ENCODE measurements at places on chromosomes 1 and 21. TPM values are rescaled to one million over a fixed set of nuclear protein-coding genes. Genes with fewer than 3 reads are reported as not detected.

DNA sequence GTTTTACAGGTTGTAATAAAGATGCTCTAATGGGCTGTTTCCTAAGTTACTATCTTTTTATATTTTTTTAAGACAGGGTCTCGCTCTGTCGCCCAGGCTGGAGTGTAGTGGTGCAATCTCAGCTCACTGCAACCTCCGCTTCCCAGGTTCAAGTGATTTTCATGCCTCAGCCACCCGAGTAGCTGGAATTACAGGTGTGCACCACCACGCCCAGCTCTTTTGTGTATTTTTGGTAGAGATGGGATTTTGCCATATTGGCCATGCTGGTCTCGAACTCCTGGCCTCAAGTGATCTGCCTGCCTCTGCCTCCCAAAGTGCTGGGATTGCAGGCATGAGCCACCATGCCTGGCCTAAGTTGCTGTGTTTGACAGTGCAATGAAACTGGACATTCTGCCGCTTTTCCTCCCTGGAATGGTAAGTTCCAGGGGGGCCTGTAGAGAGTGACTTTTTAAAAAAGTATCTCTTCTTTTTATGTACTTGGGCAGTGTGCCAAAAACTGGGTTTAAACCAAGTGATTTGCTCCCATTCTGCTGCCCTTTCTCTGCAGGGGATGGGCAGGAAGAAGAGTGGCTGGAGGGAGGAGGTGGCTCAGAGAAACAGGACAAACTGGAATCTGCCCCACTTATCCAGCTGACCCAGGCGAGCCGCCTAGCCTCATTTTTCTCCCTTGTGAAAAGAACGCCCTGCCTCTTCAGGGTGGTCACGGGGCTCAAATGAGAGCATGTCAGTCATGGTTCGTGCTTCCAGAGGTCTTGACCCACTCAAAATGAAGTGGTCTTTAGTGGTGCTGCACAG, 2.3 kb downstream of the SLC37A1 start:
- DNase-seq = no peak

DNA sequence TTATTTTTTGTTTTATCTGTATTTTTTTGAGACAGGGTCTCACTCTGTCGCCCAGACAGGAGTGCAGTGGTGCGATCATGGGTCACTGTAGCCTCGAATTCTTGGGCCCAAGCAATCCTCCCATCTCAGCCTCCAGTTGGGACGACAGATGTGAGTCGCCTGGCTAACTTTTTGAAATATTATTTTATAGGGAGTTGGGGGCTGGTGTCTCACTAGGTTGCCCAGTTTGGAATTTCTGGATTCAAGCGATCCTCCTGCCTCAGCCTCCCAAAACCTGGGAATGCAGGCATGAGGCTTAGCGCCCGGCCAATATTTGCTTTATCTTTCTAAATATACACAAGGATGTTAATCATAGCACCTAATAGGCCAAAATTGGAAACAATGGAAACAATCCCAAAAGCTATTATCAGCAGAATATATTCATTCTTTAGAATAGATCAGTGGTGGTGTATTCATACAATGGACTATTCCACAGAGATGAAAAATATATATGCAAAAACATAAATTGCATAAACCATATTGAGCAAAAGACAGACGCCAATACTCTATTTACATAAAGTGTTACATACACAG, 55.9 kb downstream of the DAP3 start:
- DNase-seq = no peak

TMPRSS15 gene
- not detected for total RNA-seq

GRCh38 chr1:167689567-167689920, 32.2 kb upstream of the MPZL1 start:
- DNase-seq = peak; percentile 23

PKLR gene
- total RNA-seq = not detected

DNA sequence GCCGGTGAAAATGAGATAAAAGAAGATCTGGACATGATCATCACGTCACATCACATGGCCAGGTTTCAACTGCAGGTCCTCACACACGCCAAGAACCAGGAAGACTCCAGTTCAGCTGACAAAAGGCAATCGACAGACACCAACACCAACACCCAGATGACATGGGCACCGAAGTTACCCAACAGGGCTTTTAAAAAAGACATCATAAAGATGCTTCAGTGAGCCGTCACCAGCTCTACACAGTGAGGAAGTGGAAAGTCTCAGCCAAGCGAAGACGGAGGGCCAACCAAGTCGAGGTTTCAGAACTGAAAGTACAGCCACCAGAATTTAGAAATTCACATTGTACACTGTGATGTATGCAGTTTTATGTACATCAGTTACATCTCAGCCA, 154.3 kb upstream of the COL6A1 start:
- no peak for DNase-seq

DNA sequence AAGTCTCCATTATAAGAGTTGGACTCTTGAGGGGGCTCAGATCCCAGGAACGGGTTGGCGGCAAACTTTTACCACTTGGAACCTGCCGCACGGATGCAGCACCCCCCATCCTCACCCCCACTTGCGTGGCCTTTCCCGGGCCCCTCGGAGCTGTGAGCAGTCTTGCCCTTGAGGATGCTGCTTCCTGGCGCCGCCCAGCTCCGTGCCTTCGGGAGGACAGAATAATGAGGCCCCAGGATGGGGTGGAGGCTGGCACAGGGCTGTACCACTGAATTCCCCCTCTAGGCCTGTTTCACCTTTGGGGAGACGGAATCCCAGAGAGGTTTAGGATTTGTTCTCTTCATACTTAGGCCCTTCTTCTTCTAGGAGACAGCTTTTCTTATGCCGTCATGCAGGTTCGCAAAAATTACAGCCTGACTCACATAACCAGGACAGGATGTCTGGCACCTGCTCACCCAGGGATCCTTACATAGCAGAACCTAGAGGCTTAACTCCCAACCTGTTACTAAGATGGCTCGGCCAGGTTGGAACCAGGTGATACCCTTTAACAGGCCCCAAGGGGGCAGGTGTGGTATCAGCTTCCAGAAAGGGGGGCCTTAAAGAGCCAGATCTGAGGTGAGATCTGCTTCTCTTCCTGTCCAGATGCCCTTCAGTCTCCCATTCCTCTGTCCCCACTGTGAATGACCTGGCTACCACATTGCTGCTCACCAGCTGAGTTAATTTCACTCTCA, 1.5 kb downstream of the TRNP1 start:
- no peak for DNase-seq

ANKRD65 gene
- total RNA-seq = 1.6 TPM

MFAP2 gene
- total RNA-seq = 70.2 TPM

GRCh38 chr1:54317084-54317483, 89.1 kb downstream of the SSBP3 start:
- DNase-seq = no peak

RYR2 gene
- total RNA-seq = not detected

GRCh38 chr1:219174460-219175211, 958 bp downstream of the LYPLAL1 start:
- DNase-seq = peak; percentile 86

DNA sequence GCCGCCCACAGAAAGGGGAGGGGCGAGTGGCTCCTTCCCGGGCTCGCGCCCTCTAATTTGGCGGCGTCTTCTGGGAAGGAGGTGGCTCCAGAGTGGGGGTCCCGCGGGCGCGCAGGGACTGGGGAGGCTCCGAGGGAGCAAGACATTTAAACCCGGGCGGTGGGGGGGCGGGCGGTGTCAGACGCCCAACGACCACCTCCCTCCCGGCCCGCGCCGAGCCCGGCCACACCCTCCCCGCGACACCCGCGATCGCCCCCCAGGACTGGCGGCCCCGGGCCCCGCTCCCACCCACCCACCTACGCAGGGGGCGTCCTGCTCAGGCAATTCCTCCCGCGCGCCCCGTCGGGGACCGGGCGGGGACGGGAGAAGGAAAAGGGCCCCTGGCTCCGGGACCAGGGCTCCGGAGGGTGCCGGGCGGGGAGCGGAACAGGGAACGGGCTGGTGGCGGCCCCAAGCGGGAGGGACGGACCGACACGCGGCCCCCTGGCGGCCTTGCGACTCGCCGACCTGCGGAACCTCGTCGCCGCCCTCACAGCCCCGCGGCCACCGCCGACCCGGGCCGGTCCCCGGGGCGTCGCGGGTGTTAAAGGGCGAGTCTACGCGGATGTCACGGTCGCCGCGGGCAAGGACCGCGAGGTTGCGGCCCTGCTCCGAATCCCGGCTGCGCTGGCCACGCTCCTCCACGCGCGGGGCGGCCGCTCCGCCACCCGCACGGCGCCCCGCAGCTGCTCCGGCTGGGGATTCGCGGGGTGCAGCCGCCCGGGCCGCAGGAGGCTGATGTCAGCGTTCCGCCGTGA, 94.0 kb upstream of the FMN2 start:
- no peak for DNase-seq

FCGR3B gene
- total RNA-seq = not detected

FMO3 gene
- 0.64 TPM for total RNA-seq

GRCh38 chr1:167387251-167387910, 130.9 kb downstream of the CD247 start:
- DNase-seq = no peak

OR2W3 gene
- 0.97 TPM for total RNA-seq

DNA sequence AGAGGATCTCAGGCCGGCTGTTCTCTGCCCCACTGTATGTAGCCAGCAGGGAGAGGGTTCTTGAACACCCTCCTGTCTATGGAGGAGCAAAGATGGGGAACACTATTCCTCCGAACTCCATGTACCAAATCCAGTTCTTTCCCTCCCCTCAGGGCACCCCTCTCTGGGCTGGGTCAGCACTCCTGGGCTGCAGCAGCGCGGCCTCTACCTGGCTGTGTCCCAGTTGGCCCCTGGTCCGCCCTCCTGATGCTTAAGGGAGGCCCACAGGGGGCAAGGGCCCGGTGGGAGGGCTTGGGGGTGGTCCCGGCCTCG, 471 bp upstream of the ADPRS start:
- no peak for DNase-seq

ZNF697 gene
- total RNA-seq = 13.2 TPM

DNA sequence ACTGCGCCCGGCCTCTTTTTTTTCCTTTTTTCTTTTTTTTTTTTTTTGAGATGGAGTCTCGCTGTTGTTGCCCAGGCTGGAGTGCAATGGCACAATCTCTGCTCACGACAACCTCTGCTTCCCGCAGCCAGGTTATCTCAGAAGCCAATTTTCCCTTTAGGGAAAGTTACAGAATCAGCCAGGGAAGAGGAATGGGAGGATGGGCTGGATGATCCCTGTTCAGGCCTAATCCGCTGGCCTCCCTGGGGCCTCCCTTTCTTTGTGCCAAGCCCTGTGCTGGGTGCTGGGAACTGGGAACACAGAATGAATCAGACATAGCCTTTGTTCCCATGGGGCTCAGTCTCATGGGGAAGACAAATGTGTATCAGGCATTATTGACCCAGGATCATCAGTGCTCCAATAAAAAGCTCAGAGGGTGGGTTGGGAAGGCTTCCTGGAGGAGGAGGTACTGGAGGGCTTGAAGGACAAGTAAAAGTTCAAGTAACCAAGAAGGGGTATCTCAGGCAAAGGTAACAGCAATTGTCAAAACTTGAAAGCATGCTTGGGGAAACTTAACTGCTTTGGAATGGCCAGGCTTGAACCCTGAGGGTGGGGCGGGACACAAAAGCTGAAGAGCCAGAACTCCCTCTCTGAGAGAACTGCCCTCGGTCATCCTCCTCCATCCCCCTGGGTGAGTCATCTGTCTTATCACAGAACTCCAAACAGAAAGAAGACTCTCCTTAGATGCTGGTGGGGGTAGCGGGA, 14.3 kb downstream of the ECHDC2 start:
- DNase-seq = peak; percentile 32

DNA sequence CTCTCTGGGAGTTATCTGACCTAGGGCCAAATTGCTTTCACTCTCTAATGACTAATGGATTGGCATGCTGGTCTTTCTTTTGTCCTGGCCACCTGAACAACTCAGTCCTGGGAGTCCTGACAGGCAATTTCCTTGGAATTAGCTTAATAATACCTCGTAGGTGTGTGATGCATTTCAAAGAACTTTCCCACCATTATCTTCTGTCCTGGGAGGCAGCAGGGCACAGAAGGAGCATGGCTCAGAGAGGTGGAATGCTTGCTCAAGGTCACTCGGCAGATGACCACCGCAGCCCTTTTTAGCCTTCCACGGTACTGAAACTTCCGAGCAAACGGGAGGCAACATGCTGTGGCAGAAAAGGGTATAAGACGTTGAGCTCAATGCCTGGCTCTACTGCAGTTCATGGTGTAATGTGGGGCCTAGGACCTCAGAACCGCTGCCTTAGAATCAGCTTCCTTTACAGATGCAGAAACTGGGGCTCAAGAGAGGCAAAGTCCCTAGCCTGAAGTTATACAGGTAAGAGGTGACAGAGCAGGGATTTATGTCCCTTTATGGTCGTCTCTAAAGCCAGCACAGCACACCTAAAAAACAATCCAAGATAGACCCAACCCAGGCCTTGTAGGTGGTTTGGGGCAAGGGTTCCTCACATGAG, 3.2 kb downstream of the ID3 start:
- DNase-seq = peak; percentile 89

DNA sequence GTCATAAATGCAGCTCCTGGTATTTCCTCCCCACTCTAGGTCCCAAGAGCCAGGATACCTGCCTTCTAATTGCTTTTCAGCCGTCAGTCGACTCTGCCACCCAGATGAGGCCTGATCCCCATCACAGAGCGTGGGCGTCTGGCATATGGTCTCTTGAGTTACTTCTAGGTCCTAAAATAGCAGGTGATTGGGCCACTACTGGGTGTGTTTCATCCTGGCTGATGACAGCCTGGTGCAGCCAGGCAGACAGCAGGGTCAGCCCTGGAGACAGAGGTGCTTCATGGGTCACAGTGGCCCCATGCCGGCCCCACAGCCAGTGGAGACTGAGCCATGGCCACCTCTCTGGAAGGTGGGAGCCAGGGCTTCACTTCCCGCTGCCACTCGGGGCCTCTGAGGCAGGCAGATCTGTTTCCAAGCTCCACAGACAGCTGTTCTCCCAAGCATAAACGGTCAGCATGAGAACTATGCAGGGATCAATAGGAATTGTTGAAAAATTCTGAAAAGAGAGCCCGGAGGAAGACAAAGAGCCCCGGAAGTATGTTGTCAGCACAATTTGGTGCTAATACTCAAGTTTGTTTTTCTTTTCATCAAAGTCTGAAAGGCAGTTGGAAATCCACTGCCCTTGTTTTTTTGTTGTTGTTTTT, 83.0 kb downstream of the MAN1C1 start:
- DNase-seq = no peak

- DNase-seq = no peak
These were observed 91.7 kb downstream of the MATN1 start for GRCh38 chr1:30631700-30632099.

GRCh38 chr1:4796161-4797015, 142.0 kb downstream of the AJAP1 start:
- no peak for DNase-seq

PCNT gene
- total RNA-seq = 21.6 TPM

- DNase-seq = peak; percentile 88
These were observed 7.7 kb downstream of the ZBTB21 start for GRCh38 chr21:42002421-42002958.

GRCh38 chr1:51154776-51155175, 52.7 kb downstream of the C1orf185 start:
- no peak for DNase-seq

GRCh38 chr1:113012149-113012548, 56.2 kb upstream of the SLC16A1 start:
- no peak for DNase-seq

- peak; percentile 19 for DNase-seq
These were observed 11.9 kb downstream of the XKR8 start for GRCh38 chr1:27971674-27972073.

GRCh38 chr1:10510520-10511493, 36.1 kb downstream of the PEX14 start:
- DNase-seq = peak; percentile 72
